ENCODE measurements at places on chromosomes 7 and 10.

DNA sequence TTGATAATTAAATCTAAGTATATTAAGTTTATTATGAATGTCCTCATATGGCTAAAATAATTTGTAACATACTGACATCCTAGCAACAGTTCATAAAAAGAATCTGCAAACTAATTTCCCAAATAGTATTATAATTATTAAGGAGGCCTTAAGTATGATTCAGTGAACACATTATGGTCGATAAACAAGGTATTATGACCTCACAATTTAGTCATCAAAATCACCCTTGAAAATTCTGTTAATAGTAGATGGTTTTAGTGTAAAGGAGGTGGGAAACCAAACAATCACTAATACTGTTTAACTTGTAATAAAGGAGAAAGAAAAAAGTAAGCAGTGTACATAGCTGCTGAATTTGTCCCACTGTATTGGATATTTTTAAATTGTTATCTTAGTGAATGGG is 2.1 kb downstream of the ETV1 start:
- DNase-seq = no peak

- DNase-seq = no peak
These were observed 14.0 kb downstream of the SLC29A4 start for GRCh38 chr7:5296611-5297226.

- DNase-seq = no peak
These were observed 99.2 kb upstream of the MALRD1 start for GRCh38 chr10:18949391-18949790.

- no peak for DNase-seq
These were observed 26.9 kb downstream of the BLVRA start for GRCh38 chr7:43785420-43785819.

DNA sequence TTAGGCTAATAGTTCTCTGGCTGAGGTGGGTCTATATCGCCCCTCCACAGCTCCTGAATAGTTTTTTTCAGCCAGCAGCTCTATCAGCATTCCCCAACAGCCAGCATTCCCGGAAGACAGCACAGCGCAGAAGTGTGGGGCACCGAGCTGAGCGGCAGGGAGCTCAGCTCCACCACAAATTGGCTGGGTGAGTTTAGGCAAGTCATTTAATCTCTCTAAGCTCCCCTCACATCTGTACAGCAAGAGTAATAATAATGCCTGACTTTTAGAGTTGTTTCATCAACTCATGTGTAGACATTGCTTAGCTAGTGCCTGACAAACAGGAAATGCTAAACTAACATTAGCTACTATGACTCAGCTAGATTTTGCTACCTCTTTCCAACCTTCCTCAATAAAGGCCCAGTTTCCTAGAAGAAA is 247.9 kb upstream of the PTN start:
- DNase-seq = no peak
